ENCODE measurements at places on chromosomes 16 and 17. TPM values are rescaled to one million over a fixed set of nuclear protein-coding genes. Genes with fewer than 3 reads are reported as not detected.

KRTAP4-4 gene
- not detected for polyA plus RNA-seq

RNFT1 gene
- polyA plus RNA-seq, result 208 TPM

NPIPB13 gene
- 4.7 TPM for polyA plus RNA-seq

CAPN15 gene
- 48.0 TPM for polyA plus RNA-seq

AGRP gene
- polyA plus RNA-seq, result not detected

SP2 gene
- 35.0 TPM for polyA plus RNA-seq

ASPA gene
- polyA plus RNA-seq, result 16.1 TPM

PTX4 gene
- 1.3 TPM for polyA plus RNA-seq

EVI2A gene
- polyA plus RNA-seq, result 2.8 TPM

TPPP3 gene
- 67.6 TPM for polyA plus RNA-seq

CLEC19A gene
- not detected for polyA plus RNA-seq

DOC2A gene
- 75.1 TPM for polyA plus RNA-seq
